Left cardiac atrium (tissue), 4 donors: ENCODE measurements at places on chromosomes 6 and 20.
A peak's percentile ranks its signal among the peaks of the same experiment; 100 is the strongest.

DNA sequence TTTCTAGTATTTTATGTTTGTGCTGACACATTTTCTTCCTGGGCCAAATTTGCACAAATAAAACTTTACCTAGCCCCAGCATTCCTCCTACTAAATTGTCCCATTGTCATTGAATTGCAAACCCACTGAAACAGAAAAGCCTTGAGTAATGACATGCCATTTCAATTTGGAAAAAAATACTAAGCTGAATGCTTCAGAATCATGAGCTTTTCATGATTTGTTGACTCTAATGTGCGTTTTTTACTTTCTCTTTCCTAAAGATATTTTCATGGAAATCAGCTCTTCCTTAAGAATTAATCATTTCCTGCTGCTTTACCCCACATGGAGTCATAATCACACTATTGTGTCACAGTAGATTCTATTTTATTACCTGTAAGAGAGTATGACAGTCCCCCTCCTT, 47.4 kb downstream of the TRDN start:
- no peak for DNase-seq

- DNase-seq: no peak
Observed at GRCh38 chr6:168865522-168865921, 388.1 kb downstream of the THBS2 start.

- peak; percentile 35 for DNase-seq
Observed at GRCh38 chr6:7058250-7058923, 49.4 kb upstream of the RREB1 start.

GRCh38 chr6:124260337-124260736, 456.7 kb downstream of the NKAIN2 start:
- no peak for DNase-seq

DNA sequence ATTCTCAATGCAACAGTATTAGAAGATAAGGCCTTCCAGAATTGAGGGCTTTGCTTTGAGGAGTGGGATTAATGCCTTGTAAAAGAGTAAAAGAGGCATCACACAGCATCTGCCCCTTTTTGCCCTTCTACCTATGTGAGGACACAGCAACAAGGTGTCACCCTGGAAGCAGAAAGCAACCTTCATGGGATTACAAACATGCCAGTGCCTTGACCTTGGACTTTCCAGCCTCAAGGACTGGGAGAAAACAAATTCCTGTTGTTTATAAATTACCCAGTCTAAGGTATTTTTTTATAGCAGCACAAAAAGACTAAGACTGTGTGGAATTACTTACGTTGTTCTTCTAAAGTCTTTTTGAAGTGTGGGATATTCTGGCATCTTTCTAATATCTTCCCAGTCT, 150.0 kb upstream of the SLC22A16 start:
- no peak for DNase-seq

DNA sequence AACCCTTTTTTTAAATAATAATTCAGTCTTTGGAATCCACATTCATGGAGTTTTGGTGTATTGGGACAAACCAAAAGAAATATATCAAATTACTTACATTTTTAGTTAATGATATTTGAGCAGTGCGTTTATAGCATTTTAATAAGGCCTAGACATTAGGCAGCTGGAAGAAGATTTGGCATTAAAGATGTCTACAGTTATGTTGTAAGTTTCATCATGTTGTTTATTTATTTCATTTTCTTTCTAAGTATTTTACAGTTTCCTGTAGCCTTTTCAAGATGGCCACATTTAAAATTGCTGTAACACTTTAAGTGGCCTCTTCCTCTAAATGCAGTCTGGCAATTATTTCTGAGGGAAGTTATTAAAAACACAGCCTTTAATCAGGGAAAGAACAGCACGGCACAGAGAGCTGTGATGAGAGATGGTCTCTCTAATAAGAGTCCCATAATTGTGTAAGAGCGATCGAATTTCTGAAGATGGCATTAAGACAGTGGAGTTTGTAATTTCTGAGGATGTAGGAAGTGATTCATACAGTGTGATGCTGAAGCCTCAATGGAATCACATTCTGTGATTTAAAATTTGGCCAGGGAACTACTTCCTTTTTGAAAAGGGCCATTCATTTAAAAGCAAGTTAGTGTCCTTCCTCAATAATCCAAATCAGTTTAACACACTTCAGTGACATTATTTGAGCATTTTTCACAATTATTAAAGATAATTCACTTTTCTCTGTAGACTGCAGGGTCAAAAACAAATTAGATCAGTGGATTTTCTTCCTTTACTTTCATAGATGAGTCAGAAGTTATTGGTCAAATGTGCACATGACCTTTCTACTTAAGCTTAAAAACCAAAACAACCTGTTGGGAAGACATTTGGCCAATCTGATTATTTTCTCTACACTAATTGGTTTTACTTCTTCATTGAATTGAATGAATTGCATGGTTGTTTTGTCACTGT, 52.4 kb upstream of the EDN3 start:
- no peak for DNase-seq

GRCh38 chr20:53578492-53579222, 15.0 kb downstream of the ZNF217 start:
- no peak for DNase-seq
